ENCODE measurements at places on chromosomes 12 and 14.

GRCh38 chr12:30905463-30906009, 21.0 kb upstream of the TSPAN11 start:
- no peak for DNase-seq

- DNase-seq = no peak
Measured at GRCh38 chr12:9936591-9936990, 4.4 kb upstream of the CLEC2A start.

GRCh38 chr12:106837782-106838181, 63.3 kb downstream of the RIC8B start:
- DNase-seq = no peak

DNA sequence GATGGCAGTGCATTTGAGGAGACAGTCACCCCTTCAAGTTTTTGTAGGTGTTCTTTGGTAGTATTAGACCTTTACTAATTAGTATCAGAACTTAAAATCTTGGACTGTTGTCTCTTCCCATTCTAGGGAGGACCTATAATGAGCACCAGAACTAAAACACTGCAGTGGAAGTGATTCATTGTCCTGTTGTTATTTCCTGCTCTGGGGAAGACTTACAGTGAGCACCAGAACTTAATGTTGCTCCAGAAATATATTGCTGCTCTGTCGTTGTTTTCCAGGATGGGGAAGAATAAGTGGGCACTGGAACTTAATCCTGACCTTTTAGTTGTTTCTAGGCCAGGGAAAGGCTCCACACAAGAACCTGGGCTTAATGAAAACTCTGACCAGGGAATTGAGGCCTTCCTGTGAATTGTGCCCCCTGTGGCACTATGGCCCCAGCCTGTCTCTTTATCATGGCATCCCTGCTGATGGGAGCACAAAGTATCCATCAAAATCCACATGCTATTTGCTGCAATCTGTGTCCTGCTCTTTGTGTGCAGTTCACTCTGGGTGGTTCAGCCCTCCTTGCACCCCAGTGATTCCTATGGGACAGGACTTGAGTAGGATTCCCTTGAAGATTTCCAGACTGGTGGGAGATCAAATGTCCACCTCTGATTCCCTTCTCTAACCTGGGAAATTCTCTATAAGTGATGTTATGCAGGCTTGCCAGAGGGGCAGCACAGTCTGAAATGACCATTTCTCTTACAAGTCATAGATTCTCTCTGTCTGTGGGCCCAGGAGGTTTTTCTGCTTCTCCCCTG, 175.8 kb downstream of the PAWR start:
- DNase-seq = no peak

GRCh38 chr12:109109746-109110350, 6.5 kb upstream of the ACACB start:
- no peak for DNase-seq

GRCh38 chr12:120759591-120760348, 34.1 kb downstream of the ACADS start:
- DNase-seq = no peak

DNA sequence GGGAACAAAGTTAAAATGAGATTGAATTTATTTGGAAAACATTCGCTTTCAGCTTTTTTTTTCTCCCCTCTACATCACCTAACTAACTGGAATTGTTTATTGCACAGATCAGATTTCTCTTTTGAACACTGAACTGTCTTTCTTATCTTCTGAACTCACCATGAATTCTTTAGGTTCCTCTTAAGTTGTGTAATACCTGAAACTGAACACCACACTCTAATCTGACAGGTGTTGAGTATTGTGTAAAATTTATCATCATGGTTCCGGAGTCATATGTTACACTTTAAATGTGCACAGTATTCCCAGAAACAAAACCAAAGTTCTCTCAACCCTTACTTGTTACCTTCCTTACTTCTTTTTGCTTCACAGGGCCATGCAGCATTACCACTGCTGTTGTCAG, 66.8 kb downstream of the TGFB3 start:
- DNase-seq = no peak

GRCh38 chr12:55746174-55746912, 3.4 kb downstream of the GDF11 start:
- no peak for DNase-seq

GRCh38 chr14:66085224-66085623, 400.9 kb upstream of the CCDC196 start:
- no peak for DNase-seq

DNA sequence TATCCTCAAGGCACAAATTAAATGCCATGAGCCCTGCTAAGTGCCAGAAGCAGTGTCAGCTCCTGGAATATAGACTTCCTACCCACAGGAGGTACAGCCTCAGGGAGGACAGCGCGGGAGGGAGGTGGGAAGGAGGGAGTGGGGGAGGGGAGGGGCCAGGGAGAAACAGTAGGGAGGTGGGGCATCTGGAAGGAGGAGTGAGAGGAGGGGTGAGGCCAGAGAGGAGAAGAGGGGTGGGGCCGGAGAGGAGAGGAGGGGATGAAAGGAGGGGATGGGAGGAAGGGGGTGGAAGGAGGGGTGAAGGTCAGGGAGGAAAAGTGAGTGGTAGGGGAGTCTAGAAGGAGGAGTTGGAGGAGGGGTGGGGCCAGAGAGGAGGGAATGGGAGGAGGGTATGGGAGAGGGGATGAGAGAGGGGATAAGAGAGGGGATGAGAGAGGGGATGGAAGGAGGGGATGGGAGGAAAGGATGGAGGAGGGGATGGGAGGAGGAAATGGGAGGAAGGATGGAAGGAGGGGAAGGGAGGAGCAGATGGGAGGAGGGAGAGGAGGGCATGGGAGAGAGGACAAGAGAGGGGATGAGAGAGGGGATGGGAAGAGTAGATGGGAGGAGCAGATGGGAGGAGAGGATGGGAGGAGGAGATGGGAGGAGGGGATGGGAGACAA, 9.2 kb upstream of the CCDC197 start:
- no peak for DNase-seq

GRCh38 chr14:61417141-61417540, 95.8 kb downstream of the PRKCH start:
- DNase-seq = no peak

DNA sequence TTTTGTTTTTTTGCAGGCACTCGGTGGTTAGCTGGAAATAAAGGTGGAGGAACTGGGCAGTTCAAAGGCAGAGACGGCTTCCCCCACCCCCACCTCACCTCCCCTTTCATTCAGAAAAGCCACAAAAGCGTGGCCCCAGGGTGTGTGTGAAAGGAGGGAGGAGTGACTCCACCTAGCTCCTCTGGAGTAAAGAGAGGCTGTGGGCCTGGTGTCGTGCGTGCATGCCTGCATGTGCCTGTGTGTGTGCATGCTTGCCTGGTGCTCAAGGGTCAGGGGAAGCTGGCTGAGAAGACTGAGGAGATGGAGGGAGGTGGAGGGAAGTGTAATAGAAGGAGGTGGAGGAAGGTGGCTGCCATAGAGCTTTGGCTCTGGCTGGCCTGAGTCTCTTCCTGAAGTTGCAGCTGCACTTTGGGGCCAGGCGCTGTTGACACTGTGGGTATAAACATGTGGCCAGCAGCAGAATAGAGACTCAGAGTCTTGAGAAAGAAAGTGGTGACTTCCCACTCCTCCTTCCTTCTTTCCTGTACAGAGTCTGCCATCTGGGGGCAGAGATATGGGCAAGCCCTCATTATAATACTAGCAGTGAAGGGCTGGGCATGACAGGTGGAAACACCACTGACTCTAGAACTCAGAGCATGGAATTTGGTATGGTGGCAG, 36.9 kb upstream of the SINHCAF start:
- DNase-seq = no peak

GRCh38 chr12:28107679-28108078, 82.6 kb upstream of the CCDC91 start:
- DNase-seq = no peak

DNA sequence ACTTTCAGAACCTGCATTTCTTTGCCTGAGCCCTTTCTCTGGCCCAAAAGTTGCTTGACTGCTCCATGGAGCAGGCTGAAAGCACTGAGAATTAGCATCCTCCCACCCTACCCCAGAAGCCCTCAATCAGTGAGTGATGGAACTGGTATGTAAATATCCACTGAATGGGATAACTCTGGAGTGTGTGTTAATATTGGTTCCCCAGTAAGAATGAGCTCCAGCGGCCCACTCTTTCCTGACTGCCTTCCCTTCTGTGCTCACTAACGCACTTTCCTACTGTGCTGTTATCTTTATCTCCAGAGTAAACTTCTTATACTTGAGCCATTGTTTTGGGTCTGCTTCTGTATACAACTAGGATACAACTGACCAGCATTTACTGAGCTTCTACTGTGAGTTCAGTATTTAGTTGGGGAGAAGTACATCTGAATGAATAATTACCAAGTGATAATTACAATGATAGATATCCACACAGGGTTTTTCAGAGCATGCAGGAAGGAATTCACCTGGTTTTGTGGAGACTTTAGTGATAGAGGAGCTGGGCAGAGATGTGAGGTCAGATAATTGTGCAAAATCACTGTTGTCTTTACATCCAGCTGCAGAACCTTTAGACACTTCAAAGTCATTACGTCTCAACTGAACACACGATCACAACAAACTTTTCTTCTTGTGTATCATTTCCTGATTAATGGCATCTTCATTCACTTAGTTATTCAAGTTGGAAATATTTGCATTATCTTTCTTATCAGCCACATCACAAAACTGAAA, 149.2 kb upstream of the BTG1 start:
- DNase-seq = no peak

DNA sequence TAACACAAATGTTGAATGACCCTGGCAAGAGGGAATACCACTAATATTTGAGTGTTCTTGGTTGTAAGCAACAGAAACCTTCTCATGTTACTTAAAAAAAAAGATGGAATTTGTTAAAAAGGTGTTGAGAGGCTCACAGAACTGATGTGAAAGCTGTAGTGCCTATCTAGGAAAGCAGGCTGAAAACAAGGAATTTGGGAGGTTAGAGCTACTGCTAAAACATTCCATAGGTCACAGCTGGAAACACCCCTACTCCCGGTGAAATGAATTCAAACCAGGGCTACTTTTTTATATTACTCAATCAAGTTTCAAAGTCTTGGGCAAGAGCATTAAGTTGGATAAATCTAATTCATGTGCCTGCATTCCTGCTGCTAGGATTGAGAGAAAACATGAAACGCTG, 104.1 kb downstream of the SLC35F4 start:
- DNase-seq = no peak

DNA sequence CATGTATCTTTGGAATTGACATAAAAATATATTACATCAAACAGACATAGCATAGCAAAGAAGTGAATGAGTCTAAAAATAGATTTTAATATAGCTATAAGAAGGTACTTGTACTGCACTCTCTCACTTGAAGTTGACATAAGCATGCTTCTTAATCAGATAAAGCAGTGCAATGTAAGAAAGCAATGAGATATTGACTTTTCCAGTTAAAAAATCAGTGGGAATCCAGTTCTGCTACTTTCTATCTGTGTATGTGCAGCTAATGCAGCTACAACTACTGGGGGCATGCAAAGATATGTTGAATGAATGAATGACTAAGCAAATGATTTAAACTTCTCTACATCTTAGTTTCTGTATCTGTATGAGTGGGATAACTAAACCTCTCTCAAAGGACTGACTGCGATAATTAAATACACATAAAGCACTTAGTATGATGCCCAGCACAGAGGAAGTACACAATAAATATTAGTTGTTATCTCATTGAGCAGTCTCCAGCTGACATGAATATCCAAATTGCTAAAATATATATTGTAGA, 10.3 kb downstream of the WASHC3 start:
- no peak for DNase-seq

- no peak for DNase-seq
Measured at GRCh38 chr12:26608706-26609105, 224.3 kb downstream of the ITPR2 start.

- no peak for DNase-seq
Measured at GRCh38 chr12:116336542-116337065, 59.1 kb upstream of the MED13L start.

- DNase-seq = no peak
Measured at GRCh38 chr12:49882851-49883464, 20.7 kb downstream of the FAIM2 start.
